DMS 273 treated with DMSO at 0.1 percent for 48 hours (cell line): ENCODE measurements at places on chromosomes 6 and 20.

DNA sequence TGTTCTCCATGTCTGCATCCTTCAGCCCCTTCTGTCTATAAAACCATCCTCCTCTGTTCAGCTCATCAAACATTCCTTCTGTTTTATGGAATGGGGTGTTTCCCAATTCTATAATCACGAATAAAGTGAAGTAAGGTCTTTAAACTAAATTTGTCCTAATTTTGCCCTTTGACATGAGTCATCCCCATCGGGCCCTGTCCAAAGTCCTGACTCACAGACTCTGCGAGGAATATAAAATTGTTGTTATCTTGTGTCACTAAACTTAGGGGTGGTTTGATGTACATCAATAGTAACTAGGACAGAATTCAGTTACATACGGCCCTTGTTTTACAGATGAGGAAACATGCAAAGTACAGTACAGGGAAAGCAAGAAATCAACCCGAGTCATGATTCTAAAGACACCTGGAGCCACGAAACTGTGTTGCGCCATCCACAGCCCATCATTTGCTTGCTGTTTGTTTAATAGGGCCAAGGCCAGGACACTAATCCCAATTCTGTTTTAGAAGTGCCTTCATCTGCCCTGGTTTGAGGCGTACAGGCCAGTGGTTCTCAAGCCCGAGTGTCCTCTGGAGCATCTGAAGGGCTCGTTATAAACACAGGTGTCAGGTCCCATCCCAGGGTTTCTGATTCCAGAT lies 2.8 kb downstream of the ACSS1 start:
- no peak for DNase-seq

DNA sequence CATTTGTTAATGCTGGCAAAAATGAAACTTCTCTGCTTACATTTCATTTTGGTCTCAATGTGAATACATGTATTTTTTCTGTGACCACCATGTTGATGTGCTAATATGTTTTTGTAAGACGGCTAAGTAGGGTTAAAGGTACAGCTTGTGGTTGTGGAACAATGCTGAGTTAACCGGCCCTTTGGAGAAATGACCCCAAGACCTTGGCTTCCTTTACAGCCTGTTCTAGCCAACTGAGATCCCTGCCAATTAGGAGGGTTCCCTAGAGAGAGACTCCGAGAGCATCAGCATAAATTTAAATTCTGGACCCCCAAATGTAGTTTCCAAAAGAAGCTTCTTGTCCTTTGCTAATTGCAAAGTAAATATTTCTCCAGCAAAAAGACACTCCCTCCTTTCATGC lies 44.4 kb downstream of the RSPO3 start:
- no peak for DNase-seq

- DNase-seq: no peak
Measured at GRCh38 chr6:12369355-12369754, 79.2 kb downstream of the EDN1 start.

- no peak for DNase-seq
Measured at GRCh38 chr6:67875877-67876383, 759.2 kb upstream of the ADGRB3 start.

DNA sequence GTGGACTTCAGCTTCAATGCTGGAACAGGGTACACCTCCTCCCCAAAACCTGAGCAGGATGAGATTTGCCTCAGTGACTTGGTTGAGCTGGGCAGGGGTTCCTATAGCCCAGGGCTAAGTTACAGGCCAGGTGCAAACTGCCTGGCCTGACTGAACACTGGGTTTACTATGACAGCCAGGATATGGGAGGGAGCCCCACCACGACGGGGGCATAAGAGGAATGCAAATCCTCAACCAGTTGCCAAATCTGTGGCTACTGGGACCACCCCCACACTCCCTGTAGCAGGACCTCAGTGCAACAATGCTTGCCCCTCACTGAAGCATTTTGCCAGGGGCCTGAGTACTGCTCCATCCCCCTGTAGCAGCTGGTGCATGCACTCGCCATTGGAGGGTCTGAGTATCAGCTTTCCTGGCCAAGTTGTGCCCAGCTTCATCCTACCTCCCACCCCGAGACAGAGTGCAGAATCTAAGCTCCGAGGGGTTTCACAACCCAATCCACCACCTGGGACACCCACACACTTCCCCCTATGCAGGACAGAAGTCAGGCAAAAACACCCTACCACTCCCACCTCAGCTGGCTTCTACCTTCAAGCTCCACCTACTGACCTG lies 27.6 kb downstream of the TREML4 start:
- no peak for DNase-seq

DNA sequence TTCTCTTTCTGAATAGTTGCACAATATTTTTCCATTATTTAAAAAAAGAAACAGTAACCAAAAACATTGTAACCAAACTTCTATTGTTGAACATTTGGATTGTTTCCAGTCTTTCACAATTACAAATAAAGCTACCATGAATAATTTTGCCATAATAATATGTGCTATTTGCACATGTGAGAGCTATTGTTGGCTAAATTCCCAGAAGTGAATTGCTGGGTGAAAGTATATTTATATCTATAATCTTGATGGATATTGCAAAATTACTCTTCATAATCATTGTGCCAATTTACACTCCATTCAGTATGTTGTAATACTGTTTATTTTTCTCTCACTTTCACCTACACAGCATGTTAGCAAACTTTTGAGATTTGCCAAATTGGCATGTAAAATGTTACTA lies 36.6 kb upstream of the SLC22A16 start:
- no peak for DNase-seq

GRCh38 chr6:45813943-45814342 lies 201.7 kb downstream of the CLIC5 start:
- DNase-seq: no peak

DNA sequence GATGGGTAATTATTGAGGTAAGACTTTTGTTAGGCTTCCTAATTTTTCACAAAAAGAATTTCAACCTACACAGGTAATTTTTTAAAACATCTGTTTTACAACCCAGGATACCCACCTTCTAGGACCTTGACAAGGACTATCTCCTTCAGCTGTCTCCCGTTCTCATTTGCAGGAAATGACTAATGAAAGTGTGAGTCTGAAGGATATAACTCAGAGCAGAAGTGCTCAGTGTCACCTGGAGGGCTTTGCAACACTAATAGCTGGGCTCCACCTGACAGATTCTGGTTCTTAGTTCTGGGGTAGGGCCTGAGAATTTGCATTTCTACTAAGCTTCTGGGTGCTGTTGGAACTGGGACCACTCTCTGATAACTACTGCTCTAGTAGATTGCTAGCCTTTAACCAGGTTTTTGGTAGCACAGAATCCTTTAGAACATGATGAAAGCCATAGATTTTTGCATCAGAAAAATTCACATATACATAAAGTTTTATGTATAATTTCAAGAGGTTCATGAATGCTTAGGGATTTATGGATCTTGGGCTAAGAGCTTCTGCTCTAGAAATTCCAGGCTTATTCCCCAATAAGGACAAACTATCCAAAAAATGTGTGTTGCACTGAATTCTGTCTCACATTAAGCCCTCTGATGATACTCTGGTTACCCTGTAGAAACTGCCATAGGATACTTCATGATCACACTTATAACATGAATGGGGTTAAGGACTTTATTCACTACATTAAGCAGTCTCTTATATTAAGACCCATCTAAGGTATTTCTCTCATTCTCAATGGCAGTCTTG lies 30.3 kb downstream of the AK9 start:
- no peak for DNase-seq

DNA sequence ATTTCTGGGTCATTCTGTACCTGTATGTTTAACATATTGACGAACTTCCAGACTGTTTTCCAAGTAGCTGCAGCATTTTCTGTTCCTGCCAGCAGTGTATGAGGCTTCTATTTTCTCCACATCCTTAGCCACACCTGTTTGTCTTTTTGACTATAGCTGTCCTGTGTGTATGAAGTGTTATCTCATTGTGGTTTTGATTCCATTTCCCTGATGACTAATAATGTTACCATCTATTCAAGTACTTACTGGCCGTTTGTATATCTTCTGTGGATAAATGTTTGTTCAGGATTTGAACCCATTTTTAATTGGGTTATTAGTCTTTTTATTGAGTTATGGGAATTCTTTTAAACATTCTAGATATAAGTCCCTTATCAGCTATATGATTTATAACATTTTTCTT lies 95.2 kb downstream of the JAG1 start:
- no peak for DNase-seq

DNA sequence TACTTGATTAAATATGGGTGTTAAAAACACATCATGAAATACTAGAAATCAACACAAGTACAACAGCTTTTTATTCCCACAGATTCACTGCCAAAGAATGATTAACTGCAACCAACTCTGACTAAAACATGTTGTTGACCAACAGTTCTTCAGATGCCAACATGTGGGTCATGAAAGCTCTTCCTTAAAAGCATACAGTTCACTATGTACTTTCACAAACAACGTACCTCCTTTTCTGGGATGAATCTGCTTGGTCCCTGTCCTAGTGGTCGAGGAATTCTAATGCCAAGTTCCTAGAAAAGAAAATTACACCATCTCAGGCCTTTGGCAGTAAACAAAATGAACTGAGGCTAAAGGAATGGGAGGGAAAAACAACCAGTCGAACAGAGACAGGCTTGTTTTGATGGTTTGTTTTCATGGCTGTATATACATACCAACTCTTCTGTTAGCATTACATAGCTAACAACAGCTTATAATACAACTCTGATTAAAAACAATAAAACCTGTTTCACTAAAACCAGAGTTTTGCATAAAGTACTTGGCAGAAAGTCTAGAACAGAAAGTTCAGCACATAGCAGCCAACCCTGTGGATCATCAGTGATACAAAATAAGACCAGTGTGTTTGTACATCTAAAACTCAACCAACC lies 92.5 kb downstream of the SESN1 start:
- no peak for DNase-seq

GRCh38 chr6:136289579-136290409 lies at the start of gene BCLAF1:
BCLAF1 (minus strand) TSS chr6:136289846; CDS start chr6:136279866, 9,980 bp downstream.
- peak; percentile 97 for DNase-seq

- no peak for DNase-seq
Measured at GRCh38 chr6:169254456-169255316, 1.0 kb upstream of the THBS2 start.

- no peak for DNase-seq
Measured at GRCh38 chr6:24394780-24395437, 7.8 kb upstream of the MRS2 start.

DNA sequence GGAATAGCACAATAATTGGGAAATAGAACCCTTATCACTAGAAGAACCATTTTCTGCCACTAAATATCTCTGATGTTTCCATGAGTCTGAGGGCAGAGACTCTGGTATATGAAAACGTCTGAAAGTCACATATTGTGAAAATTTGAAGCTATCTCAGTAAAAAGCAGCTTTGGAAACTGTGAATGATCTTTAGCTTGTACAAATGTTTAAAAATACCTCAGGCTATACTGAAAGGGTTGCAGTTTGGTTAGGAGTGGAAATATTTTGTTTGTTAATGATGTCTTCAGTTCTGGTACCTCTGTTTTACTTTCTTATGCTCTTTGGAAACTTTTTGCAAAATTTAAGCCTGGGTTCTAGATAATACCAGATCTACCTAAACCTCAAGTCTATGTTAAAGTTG lies 135.0 kb downstream of the SLC16A10 start:
- no peak for DNase-seq

- DNase-seq: no peak
Measured at GRCh38 chr20:1375515-1375914, 17.3 kb downstream of the FKBP1A start.

DNA sequence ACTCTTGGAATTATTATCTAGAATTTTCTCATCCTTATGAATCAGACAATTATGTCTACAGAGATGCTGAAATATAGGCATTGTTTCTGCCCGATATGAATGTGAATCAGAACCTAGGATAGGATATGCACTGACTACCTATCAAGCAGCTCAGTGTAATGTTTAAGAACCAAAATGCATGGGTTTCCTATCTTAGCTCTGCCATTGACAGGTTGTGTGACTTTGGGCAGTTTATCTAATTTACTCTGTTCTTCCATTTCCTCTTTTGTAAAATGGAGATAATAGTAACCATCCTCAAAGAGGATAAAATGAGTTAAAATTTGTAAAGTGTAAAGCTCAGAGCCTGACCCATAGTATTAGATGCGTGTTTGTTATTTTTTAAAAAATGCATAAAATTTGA lies 10.2 kb upstream of the AIG1 start:
- DNase-seq: no peak

DNA sequence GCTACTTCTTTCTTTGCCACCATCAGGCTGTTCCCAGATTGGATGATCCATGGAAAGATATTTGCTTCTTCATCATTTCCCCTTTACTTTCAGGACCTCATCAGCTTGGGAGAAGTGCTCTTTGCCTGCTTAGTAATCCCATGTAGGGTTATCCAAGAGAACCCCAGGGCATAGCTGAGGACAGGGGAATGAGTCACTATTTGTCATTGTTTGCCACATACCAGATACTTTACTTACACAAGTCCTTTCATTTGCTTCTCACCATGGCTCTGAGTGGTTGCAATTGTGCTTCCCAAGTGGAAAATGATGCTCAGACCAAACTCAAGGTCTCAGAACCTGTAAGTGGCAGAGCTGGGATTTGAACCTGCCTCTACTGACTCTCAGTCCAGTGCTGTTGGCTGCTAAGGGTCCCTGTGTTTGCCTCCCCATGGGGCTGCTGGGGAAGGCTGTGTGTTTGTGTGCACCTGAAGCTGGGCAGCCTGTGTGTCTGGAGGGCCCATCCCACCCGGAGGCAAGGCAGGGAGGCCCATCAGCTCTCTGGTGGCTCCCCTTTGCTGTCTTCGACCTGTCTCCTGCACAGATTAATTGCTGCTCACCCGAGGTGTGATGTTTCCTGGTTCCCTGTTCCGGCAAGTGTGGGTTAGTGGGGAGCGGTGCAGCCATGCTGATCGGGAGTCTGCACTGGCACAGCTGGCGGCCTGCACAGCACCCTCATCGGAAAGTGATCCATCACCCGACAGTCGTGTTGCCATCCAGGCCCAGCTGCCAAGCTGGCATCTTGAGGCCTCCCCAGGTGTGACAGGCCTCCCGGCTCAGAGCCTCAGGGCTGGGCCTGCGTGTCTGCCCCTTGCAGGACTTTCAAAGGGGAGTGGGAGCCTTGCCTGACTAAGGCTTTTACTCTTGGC lies 228.8 kb downstream of the DHX35 start:
- DNase-seq: no peak

DNA sequence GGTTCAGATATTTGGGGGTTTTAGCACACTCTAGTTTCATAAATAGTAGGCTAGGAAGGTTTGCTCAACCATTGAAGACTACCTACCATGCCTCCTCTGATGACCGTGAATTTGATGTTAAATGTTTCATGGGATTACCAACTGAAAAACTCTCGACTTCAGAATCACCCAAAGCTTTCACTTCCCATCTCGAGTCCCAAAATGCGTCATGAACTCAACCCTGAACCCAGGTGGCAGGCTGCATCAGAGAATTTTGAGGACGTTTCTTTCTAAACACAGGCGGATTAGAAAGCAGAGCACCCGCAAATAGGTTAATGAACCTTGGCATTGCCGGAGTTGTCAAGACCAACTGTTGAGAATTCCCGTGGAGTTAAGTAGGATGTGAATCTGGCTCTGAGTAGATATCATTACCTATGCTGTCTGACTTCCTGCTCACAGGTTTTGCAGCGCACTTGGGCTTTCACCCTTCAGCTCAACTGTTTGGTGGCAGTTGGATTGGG lies 98.4 kb upstream of the ADTRP start:
- no peak for DNase-seq
